Left colon (tissue), 2 donors: ENCODE measurements at places on chromosomes 5 and 9.

DNA sequence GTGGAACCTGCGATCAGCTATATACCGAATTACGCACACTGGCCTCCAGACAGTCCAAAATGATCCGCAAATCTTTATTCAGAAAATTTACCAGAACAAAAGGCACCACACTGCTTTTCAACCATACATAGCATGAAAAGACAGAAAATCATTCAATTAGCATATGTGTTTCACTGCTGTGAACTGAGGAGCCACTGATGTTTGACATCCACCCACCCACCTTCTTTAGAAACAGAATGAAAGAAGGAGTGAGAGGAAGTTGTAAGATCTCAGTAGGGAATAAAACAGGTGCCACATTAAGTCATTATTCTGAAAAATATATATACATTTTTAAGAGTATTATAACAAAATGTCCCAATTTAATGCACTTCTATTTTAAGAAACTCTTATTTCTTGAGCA, 156.8 kb downstream of the NFIB start:
- DNase-seq = no peak

DNA sequence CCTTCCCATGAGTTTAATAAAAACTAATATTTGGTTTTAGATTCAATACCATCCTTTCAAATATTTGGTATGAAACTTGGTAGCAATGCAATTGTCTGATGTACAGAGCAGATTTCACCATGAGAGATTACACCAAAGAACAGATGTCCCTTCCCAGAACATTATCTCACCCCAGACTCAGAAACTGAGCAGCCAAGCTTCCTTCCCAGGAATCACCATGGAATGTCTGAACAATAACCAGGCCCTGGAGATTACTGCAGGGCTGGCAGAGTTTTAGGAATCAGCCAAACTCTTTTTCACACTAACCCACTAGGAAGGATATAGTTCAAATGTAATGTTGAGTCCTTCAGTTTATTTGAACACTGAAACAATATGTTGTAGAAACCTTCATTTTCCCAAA, 23.9 kb downstream of the CLTA start:
- no peak for DNase-seq

DNA sequence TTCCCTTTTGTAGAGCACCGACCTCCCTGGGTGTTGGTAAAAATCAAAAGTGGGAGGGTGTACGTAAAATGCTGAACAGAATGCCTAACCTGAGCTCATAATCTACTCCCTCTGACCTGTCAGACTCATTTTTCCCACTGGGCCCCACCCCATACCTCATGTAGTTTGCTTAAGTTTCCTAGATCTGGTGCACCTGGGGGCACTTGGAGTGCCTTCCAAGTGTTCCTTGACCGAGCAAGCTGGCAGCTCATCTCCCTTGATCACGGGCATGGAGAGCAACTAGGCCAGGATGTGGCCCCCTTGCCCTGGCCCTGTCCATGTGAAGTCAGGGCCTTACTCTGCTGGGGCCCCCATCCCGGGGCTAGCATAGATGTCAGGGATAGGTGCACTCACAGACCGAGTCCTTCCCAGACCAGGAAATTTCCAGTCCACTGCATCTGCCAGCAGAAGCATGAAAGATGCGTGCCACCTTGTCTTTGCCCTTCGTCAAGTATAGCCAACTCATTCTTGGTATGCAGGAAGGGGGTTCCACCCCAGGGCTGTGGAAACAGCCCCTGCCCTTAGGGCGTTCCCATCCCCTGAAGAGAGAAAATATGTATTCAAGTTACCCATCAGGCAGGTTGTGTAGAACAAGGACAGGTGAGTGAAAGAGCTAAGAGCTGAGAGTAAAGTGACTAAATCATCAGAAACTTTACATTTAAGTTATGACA, 41.9 kb downstream of the SLC22A5 start:
- peak; percentile 56 for DNase-seq

DNA sequence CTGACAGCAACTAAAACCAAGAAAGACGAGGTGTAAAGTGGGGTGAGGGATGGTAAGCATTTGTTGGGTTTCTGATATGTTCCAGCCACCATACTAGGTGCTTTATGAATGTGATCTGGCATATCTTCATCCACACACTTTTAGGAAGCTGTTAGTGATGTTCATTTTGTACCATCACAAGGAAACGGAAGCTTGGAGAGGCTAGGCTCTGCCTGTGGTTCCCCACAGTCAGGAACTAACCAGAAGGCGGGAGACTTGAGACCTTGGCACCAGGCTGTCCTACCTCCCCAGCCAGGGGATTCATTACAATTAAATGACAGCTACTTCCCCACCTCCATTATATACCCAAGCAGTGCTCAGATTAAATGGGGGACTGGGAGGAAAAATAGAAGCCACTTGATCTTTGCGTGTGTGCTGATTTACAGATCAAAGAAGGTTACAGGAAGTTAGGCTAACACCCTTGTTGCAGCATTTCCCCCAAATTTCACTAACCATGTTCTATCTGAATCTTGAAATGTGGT, 43.0 kb downstream of the SFXN1 start:
- DNase-seq = no peak

DNA sequence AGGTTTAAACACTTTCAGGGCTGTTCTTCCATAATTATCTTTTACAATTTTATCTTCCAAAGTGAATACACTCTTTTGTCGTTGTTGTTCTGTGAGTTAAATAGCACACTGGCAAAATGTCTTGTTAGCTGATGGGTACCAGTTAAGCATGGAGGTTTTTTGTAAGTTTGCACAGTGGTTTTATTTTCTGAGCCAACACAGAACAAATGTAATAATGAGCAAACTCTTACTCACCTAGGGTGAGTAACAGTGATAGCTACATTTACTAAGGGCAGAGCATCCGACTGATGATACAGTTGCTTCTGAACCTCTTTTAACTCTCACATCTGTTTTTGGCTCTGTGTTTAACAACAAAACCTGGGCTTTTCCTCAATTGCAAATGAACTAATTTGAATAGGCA, 103.2 kb downstream of the CTNND2 start:
- DNase-seq = no peak

DNA sequence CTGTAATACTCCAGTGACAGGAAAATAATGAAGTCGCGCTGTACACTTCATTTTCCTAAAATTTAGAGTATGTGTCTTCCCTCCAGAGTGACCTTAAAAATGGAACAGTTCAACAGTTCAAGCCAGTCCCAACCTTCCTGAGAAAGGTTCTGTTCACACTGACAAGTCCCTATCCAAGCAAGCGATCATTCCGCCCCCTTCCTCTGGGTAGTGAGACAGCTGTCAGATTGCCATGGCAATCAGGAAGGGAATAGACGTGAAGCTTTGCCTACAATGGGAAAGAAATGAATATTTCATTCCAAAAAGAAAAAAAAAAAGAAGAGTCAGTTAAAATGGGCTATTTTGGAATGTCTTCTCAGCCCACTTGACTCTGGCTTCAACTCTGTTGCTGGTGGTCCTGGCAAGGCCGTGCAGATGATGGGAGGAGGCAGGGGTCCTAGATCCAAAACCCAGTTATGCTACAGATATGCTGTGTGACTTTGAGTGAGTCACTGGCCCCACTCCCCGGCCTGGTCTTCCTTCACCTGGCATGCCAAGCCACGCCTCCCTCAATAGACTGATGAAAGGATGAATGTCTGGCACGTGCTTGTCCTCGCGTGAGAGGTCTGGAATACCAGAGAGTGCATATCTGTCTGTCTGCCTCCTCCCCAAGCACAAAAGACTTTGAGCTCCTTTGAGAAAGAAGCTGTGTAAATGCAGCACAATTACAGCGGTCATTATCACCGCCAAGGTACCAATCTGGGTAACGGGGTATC, 165.8 kb upstream of the WWC1 start:
- DNase-seq = no peak

GRCh38 chr5:174571662-174572397, 152.6 kb upstream of the MSX2 start:
- DNase-seq = peak; percentile 16

GRCh38 chr5:65066387-65067146, 297.8 kb downstream of the CWC27 start:
- DNase-seq = no peak

- no peak for DNase-seq
These were observed 133.0 kb downstream of the ZDHHC21 start for GRCh38 chr9:14560194-14560593.

DNA sequence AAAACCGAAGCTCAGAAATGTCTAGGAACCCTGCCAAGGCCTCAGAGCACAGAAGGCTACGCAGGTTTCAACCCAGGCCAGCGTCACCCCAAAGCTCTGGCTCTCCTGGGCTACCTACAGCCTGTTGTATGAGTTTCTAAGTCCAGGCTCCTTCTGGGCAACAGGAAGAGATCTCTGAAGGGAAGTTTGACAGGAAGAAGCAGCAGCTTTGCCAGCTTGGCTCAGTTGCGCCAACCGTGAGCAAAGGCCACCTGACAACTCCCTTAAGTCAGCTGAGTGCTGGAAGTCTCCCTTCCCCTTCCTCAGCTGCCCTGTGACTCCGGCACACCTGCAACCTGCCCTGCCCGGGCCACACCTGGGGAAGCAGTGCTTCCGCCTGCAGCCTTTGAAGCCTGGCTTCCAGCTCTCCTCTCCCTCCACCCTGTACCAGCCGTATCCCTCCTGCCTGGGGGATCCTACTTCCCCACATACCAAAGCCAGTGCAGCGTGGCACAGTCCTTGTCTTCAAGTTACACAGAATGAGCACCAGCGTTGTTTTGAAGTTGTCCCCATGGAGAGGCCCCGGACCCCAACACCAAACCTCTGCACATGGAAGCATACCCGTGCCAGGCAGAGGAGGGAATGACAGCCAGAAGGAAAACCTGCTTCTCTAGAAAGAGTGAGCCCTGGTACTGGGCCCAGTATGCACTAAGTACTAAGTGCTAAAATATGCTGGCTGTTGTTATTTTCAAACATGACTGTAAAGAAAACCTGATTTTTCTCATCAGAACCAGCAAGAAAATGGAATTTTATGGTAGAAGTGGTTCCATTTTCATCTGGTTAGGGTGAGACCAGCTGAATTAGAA, 36.5 kb downstream of the SHB start:
- DNase-seq = peak; percentile 93

DNA sequence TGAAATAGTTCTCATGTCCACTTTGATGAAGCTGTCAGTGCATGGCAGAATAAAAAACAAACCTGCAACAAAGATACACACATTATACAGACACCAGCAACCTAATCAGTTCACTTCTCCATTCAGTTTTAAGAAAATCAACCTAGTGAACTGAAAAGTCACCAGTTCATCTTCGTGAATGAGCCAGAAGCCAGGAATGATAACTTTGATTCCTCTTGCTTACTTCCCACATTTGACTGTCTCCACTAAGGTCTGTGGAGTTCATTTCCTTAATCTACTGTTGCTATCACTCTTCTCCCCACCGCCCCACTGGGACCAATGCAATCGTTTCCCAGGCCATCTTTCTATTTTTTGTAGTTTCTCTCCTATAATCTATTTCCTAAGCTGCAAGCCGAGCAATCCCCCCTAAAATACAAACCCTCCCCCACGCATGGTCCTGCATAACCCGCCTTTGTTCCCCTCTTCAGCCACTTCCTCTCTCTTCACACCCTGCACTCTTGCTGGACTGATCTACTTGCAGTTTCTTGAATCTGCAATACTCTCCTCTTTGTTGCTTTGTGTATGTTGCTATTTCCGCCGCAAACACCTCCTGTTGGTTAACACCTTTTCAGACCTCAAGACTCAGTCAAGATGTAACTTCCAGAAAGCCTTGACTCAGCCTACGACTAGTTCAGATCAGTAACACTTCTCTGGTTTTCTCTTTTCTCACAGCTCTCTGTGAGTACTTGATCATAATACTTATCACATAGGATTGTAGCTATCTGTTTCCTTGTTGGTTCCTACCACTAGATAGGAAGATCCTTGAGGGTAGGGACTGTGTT, 16.6 kb downstream of the STOM start:
- no peak for DNase-seq

GRCh38 chr5:174173766-174174165, 128.3 kb downstream of the NSG2 start:
- no peak for DNase-seq

DNA sequence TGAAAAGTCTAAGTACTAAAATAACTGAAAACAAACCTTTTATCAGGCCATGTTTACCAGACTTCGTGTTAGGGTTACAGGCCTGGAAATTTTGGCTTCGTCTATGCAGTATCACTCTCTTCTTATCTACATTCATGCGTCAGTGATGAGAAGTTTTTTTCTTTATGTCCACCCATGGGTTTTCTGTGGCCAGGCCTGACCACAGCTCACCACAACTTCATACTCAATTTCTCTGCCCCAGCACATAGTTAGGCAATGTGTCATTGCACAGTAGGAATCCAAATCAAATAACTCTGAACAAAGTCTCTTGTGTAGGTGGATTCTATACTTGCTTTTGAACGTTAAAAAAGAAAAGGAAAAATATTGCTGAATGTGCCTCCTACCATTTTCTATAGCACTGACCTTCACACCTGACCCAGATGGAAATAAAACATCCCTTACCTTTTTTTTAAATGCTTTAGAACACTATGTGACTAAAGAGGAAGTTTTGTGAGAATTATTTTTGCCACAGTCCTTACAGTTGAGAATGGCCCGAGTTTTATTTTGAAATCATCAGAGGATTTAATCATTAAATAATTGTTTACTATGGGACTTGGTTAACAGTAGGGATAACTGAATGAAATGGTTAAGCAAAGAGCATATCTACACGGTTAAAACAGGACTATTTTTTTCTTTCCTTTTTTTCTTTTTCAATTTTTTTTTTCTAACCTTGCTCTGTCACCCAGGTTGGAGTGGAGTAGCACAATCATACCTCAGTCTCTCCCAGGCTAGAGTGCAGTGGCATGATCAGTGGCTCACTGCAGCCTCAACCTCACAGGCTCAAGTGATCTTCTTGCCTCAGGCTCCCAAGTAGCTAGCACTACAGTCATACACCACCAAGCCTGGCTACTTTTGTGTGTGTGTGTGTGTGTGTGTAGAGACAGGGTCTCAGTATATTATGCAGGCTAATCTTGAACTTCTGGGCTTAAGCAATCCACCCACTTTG, 1247.0 kb upstream of the ACO1 start:
- DNase-seq = no peak

- no peak for DNase-seq
These were observed 769.0 kb upstream of the RGMB start for GRCh38 chr5:98004463-98004862.

- no peak for DNase-seq
These were observed 12.6 kb upstream of the KIF27 start for GRCh38 chr9:83933790-83934189.
